ENCODE measurements at places on chromosomes 2 and 18. TPM values are rescaled to one million over a fixed set of nuclear protein-coding genes. Genes with fewer than 3 reads are reported as not detected.
A peak's percentile ranks its signal among the peaks of the same experiment; 100 is the strongest.

The GTF3C2 gene
- 43.8 TPM for total RNA-seq

The FEV gene
- not detected for total RNA-seq

The STAMBP gene
- 24.0 TPM for total RNA-seq

The HTR2B gene
- 0.19 TPM for total RNA-seq

The NEDD4L gene
- 36.4 TPM for total RNA-seq

The HOXD12 gene
- total RNA-seq: not detected

The COL5A2 gene
- 229 TPM for total RNA-seq

The CSRNP3 gene
- 0.47 TPM for total RNA-seq

The MAP3K19 gene
- total RNA-seq: not detected

The RAB10 gene
- 125 TPM for total RNA-seq

The RBM45 gene
- 16.1 TPM for total RNA-seq

The C1QL2 gene
- not detected for total RNA-seq

The CFAP65 gene
- total RNA-seq: not detected

GRCh38 chr2:72236445-72237067 lies 88.9 kb upstream of the CYP26B1 start:
- peak; percentile 23 for DNase-seq

GRCh38 chr2:176516051-176516602 lies 246.9 kb downstream of the MTX2 start:
- DNase-seq: no peak

- peak; percentile 63 for DNase-seq
Measured at GRCh38 chr18:24397131-24397693, 412 bp downstream of the OSBPL1A start.

GRCh38 chr2:8098476-8099266 lies 583.2 kb upstream of the ID2 start:
- DNase-seq: no peak

GRCh38 chr2:170115501-170116229 lies 62.3 kb upstream of the MYO3B start:
- no peak for DNase-seq

GRCh38 chr2:215961981-215962380 lies 51.4 kb downstream of the MREG start:
- no peak for DNase-seq

- no peak for DNase-seq
Measured at GRCh38 chr2:189056200-189057106, 82.3 kb downstream of the COL3A1 start.

DNA sequence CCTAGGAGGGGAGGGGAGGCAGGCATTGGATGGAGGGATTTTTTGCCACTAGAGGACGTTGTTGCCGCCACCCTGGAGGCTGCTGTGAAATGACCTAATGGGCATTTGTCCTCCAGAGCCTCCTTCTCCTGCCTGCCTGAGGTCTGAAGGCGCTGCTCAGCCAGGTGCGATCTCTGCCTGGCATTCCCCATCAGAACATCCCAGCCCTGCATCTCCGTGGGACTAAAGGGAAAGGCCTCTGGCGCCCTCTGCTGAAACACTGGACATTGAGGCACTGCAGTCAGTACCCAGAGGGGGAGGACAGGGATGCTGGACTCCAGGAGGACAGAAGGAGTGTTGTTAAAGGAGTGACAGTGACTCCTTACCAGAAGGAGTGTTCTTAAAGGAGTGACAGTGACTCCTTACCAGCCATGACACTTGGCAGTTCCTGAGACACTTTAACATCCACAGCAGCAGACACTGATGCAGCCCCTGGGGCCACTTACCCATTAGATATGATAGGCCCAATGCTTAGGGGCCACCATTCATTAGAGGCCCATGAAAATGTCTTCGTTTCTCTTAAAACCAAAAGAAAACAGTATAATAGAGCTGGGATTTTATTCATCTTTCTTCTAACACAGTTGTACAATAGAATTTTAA lies 17.0 kb downstream of the THNSL2 start:
- DNase-seq: peak; percentile 3

GRCh38 chr2:72745679-72746368 lies 80.0 kb downstream of the EXOC6B start:
- peak; percentile 71 for DNase-seq

DNA sequence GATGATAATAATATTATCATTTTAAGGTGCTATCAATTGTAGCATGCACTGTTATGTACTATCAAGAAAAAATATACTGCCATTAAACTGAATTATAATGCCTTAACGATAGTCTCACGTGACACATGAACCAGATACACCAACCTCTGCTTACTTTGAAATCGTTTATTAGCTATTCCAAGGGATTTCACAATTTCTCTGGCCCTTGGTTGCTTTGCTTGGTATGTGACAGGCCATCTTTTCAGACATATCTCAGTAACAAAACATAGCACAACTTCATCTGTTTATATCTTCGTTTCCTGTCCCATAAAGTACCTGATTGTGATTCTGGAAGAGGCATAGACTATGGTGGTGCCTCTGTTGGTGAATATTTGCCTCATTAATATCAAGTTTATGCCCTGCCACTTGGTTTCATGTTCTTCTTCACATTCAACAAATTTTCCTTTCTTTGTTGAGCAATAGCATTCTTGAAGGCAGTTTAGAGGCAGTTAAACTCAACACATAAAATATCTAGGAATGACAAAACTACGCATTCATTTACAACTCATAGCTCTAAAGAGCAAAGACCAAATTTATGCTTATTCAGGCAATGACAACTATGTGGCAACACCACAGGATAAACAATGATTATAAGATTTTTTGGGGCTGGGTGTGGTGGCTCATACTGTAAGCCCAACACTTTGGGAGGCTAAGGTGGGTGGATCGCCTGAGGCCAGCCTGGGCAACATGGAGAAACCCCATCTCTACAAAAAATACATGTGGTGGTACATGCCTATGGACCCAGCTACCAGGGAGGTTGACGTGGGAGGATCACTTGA lies 84.3 kb downstream of the MCFD2 start:
- no peak for DNase-seq

DNA sequence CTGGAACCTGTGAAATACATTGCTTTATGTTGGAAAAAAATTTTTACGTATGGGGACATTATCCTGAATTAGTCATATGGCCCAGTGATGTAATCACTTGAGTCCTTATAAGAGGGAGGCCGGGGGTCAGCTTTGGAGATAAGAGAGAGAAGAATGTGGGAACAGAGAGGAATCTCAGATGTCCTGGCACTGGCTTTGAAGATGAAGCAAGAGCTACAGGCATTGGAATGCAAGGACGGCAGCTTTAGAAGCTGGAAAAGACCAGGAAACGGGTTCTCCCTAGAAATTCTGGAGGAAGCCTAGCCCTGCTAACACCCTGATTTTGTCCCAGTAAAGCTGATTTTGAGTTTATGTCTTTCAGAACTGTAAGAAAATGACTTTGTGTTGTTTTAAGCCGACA lies 1129.9 kb upstream of the GYPC start:
- no peak for DNase-seq

DNA sequence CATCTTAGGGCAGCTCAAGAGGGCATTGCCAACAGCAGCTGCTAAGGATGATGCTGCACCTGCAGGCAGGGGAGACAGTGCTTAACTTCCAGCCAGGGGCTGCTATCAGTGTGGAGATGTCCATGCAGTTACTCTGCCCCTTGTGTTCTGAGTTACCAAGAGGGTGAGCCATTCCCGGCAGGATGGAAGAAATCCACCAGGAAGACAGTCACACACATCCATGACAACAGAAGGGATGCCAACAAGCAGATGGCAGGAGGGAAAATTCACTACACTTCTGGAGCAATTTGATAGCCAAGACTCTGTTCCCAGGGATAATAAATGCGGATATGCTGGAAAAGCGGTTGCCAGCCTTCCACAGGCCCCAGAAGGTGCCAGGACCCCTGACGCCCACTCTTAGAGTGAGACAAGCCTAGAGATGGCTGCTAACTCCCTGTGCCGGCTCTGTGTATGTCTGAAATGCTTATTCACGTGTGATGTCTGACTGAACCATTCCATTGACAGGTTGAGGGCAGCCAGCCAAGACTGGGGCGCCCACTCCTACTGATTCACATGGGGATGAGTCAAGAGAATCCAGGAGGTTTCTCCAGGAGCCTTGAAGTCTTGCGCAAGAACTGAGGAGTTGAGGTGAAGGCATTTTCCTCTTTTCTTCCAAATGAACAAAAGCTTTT lies 24.5 kb downstream of the LOXHD1 start:
- no peak for DNase-seq

DNA sequence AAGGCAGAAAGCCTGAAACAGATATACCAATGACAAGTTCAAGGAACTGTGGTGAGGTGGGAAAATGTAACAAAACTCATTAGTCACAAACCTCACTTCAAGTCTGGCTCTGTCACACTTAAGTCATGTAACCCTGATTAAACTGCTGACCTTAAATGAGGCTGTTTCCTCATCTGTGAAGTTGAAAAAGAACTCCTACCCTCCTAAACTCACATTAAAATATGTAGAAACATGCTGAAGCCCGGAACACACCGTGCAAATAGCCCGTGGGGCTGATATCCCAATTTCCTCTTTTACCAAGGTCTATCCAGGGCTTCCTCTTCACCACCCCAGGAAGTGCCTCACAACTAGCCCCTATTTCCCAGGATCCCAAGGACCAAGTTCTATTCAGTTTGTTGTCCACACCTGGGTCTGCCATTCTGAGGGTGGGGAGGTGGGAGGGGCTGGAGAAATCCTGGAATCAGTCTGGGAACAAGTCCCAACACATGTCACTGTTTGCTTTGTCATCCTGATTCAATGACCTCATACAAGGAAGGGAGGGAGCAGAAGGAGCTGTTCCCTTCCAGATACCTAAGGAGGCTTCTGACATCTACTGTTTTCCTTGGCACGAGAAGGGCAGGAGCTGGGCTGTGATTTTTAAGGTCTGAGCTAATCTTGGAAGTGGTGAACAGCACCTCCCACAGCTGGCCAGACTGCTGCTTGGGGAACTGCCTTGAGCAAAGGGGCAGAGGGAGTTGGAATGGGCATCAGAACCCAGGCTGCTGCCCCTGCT lies 42.3 kb downstream of the SLC4A1AP start:
- no peak for DNase-seq

DNA sequence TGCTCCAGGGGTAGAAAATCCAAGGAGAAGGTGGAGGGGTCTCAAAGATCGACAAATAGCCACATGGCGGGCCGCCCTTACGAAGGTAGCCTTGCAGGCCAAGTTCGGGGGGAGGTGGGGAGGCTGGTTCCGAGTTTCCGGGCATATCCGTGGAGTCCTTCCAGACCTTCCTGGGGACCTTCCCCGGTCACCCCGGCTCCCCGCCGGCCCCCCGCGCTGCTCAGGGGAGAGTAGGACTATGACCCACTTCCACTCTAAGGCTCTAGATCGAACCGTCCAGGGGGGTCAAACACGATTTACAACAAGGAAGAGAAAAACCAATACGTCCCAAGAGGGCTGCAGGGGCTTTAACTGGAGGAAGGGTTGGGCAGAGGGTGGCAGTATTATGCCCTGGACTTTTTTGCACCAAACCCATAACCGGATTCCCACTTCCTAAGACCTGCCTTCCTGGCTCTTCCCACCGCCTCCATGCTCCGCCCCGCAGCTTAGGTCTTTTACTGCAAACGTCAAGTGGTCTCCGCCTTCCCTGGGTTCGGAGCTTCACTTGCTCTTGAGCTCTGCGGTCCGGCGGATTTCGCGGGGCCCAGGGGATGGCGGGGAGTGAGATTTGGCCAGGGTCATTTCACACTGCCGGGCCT lies 779 bp upstream of the LYPD6 start:
- no peak for DNase-seq

- DNase-seq: no peak
Measured at GRCh38 chr2:113847144-113847543, 42.7 kb upstream of the ACTR3 start.

DNA sequence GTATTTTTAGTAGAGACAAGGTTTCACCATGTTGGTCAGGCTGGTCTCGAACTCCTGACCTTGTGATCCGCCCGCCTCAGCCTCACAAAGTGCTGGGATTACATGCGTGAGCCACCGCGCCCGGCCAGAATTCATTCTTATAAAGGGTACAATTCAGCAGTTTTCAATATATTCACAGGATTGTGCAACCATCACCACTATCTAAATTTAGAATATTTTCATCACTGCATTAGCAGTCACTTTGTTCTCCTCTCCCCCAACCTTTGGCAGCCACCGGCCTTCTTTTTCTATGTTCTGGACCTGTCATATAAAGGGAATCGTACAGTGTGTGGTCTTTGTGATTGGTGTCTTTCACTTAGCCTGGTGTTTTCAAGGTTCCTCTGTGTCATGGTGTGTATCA lies 40.7 kb downstream of the TCF7L1 start:
- DNase-seq: no peak

GRCh38 chr18:12692206-12692605 lies 10.3 kb downstream of the CEP76 start:
- no peak for DNase-seq

GRCh38 chr2:113002677-113003076 lies 2.6 kb upstream of the IL36A start:
- no peak for DNase-seq

DNA sequence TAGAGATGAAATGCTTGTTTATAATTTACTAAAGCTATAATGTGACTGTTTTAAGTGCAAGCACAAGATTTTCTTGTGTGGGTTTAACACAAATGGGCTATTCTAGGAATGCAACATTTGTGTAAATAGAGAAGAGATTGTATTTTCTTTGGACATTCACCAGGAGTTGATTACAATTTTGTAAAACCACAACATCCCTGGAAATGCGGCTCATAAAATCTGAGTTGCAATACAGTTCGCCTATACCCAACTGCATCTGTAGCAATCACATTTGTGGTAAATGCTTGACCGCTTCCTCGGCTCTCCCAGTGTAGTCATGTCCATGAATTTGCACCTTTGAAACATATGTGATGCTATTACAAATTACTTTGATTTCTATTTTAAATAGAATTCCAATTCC lies 348.7 kb upstream of the CDH20 start:
- DNase-seq: no peak

GRCh38 chr2:211434773-211435172 lies 878.4 kb downstream of the CPS1 start:
- no peak for DNase-seq

GRCh38 chr2:226771067-226771466 lies 28.6 kb downstream of the IRS1 start:
- no peak for DNase-seq

DNA sequence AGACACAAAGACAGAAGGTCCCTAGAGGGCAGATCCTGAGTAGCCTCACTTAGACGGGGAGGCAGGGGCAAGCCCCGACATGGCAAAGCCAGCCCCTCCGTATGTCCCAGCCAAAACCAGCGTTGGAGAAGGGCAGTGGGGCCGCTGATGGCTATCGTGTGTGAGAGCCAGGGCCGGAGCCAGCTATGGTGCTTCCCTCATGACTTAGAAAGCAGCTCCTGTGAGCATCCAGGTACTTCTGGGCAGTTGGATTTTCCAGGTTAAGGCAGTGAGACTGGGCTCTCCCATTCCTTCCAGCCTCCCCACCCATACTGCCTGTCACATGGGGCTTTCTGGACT lies 31.2 kb upstream of the ROCK2 start:
- no peak for DNase-seq

DNA sequence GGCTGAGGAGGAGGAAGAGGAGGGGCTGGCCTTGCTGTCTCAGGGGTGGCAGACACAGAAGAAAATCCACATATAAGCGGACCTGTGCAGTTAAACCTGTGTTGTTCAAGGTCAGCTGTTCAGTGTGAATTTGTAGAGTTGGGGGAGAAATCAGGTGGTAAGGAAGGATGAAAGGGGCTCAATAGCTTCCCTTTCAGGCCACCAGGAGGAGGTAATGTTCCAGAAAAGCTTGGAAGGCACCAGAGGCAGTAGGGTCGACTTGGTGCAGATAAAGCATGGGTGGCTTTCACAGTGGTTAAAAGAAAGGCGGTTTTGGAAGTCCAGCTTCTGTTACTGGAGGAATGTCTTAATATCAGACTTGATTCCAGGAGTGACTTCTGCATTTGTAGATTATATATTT lies 167.4 kb downstream of the THSD7B start:
- no peak for DNase-seq

GRCh38 chr2:100000915-100001707 lies 141.3 kb downstream of the AFF3 start:
- no peak for DNase-seq

- no peak for DNase-seq
Measured at GRCh38 chr18:59455728-59456276, 96.7 kb upstream of the LMAN1 start.

All from glomerular endothelial cell (primary cell).